Cardiac muscle cell (in vitro differentiated cells and primary cell): ENCODE measurements at places on chromosomes 7 and 10.

DNA sequence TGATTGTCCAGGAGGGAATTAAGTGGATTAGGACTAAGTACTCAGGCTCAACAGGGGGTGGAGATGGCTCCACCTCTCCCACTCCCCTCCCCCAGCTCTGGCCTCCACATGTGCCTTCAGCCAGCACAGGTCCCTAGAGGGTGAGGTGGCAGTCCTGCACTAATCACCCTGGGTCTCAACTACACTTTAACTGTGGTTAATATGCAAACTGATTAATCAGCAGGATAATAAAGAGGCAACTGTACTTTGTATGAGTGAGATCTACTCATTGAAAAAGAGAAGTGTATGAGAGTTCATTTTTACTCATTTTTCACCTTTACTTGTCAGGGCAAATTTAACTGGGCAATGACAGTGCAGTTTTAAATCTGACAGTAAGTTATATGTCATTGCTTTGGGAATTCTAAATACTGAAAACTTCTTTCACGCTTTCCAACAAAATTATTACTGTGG is 223.8 kb upstream of the CCDC6 start:
- no peak for DNase-seq

DNA sequence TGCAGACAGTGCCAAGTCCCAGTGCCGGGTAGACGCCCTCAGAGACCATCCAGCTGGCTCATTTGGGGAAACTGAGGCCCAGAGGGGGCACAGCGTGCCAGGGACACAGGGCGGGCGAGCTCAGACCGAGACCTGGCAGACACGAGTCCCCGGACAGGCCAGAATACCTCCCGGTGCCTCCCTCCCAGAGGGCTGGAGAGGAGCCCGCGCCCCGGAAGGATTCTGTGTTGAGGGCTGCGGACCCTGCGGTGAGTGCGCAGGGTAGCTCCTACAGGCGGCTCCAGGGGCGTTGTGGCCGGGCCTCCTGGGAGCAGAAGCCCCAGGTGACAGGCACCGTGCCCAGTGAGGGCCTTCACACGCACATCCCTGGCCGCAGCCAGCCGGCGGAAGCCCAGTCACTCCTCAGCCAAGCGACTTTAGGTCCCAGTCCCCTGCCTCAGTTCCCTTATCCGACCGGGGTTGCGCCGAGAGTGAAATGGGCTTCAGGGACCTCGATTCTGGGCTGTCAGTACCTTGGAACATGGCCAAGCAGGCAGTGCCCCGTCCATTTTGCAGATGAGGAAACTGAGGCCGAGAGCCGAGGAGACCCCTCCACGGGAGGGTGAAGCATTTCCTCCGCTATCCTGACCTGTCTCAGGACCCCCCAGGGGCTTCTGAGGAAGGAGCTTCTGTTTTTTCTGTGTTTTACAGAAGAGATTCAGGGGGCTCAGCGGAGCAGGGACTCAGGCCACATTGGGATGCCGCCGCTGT is 73.6 kb downstream of the ELFN1 start:
- DNase-seq = no peak

GRCh38 chr10:131195116-131195515 is 116.4 kb downstream of the TCERG1L start:
- DNase-seq = no peak

- no peak for DNase-seq
Measured at GRCh38 chr7:17300012-17300411, 1.6 kb downstream of the AHR start.

DNA sequence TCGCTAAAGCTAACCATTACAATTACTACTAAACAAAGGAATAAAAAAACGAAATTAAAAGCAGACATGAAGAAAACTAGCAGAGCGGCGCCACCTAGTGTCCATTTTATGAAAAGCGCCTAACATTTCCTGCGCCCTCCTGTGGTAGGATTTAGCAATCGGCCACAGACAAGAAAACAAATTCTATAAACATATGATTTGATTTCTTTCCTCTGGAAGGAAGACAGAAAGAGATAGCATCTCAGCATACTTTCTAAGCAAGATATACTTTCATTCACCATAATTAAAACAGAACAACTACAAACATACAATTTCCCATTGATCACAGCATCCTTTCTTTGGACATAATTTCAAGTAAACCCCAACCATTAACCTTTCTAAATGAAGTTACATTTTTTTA is 337.7 kb upstream of the NPVF start:
- DNase-seq = peak; percentile 85

DNA sequence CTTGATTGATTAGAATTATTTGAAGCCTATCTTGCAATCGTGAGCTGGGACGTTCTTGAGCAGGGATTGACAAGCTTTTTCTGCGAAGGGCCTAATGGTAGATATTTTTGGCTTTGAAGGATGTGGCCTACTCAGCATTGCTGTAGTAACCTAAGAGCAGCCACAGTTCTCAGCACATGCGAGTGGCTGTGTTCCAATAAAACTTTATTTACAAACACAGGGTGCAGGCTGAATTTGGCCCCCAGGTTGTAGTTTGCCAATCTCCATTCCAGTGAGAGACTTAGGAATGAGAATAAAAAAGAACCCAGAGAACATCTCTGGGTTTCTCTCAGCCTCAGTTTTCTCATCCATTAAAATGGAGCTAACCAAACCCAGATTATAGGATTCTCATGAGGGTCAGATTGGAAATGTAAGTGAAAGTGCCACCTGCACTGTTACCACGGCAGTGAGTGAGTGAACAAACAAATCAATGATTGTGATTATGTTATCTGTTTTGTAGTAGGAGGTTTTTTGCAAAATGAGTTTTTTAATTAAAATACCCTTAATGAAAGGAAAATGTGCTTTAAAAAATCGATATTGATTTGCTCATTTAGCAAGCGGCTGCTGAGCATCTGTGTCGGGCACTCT is 664.0 kb downstream of the SDK1 start:
- DNase-seq = no peak

DNA sequence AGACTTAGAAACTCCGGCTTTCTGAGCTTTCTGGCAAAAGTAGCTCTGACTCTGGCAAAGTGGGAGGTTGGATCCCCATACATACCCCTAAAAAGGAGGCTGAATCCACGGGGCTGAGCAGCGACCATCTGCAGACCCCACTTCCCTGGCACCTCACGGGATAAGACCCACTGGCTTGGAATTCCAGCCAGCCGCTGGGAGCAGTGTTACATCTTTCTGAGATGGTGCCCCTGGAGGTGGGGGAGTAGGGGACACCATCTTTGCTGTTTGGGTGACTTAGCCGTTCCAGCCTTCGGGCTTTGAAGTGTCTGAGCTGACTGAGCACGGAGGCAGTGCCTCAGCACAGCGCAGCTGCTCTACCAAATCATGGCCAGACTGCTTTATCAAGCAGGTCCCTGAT is 45.0 kb upstream of the GRM3 start:
- DNase-seq = no peak

DNA sequence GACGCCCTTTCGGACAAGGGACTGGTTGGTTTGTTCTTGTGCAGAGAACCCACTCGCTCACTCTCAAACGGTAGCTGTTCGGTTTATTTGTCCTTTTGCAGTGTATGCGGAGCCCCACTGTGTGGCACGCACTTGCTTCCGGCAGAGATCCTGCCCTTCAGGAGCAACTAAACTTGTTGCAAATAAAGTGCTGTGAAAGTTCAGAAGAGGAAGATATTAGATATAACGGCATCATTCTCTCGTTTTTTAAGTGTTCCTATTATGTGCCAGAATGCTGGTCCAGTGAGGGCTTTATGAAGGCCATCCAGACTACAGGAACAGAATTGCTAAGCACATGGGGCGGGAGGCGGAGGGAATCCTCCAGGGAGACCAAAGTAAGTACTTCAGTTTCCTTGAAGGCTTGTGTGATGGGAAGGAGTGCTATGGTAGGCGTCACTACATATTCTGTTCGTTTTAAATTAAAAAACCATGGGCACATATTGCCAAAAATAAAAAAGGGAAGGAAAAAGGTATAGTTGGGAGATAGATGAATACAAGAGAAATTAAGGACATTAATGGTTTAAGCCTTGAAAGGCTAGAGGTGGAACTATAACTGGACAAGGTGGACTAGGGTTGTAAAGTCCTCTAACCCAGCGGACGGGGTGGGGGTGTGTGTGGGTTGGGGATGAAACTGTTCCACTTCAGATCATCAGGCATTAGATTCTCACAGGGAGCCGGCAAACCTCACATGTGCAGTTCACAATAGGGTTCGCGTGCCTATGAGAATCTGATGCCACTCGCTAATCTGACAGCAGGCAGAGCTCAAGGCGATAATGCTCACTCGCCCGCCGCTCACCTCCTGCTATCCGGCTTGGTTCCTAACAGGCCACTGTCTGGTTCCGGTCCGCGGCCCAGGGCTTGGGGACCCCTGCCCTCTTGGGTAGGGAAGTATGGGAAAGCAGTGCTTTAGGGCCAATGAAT is 704 bp upstream of the ERLIN1 start:
- DNase-seq = peak; percentile 34
